ENCODE measurements at places on chromosomes 12 and 14.

DNA sequence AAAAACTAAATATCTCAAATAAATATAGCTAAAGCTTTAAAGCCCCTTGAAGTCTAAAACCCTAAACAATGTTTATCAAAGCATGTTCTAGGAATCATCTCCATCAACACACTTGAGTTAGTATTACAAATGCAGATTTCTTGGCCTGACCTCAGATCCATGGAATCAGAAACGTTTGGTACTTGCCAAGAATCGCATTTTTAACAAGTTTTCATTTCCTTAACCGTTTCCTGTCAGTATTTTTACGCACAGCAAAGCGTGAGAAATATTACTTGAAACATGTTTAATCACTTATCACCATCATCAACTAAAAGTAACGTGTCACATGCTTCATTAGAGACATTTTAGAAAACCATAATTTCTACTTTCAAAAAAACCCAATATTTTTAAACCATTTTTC lies 9.7 kb downstream of the SLCO1C1 start:
- no peak for DNase-seq

DNA sequence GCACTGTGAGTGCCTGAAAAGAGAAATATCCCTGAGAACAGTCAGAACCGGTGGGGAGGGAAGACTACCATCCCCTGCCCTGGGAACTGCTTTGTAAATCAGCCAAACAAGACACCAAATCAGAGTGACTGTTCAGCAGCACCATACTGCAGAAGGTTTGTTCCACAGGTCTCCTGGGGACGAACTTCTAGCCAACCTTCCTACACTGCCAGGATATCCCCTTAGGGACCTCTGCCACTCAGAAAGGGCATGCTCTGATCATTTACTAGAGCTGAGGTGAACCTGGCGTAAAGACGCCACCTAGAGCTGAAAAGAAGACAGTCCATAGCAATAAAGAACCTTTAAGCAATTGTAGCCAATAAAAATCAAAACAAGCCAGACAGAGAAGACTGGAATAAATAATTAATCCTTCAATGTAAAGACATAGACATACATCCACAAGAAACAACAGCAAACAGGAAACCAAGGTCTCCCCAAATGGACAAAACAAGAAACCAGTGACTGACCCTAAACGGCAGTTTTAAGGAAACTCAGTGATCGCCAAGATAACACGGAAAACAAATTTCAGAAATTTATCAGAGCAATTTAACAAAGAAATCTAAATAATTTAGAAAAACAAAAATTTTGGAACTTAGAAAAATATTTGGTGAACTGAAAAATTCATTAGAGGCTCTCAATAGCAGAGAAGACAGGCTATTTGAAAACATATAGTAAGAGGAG lies 228.1 kb upstream of the AMIGO2 start:
- DNase-seq = peak; percentile 16

- DNase-seq = no peak
Measured at GRCh38 chr14:92866901-92867865, 55.8 kb upstream of the CHGA start.

DNA sequence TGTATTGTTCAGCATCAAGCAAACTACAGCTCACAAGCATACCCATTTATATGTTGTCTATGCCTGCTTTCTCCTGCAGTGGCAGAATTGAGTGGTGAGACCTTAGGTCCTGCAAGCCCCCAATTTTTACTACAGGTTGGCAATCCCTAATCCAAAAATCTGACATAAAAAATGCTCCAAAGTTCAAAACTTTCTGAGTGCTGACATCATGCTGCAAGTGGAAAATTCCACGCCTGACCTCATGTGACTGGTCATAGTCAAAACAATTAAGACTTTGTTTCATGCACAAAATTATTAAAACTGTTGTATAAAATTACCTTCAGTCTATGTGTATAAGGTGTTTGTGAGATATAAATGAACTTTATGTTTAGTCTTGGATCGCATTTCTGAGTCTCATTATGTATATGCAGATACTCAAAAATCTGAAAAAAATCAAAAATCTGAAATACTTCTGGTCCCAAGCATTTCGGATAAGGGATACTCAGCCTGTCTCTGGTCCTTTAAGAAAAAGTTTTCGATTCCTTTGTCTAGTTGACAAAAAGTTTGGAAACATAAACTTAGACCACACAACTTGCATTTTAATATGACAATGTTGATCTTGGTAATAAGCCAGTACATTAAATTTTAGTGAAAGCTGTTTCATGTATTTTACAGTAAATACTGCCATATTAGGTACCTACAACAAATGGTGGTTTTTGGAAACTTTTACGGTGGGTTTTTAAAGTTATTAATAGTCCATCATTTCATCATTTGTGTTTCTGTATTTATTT lies 81.5 kb downstream of the AEBP2 start:
- no peak for DNase-seq

- DNase-seq = no peak
Measured at GRCh38 chr14:84591827-84592445, 938.0 kb upstream of the FLRT2 start.

DNA sequence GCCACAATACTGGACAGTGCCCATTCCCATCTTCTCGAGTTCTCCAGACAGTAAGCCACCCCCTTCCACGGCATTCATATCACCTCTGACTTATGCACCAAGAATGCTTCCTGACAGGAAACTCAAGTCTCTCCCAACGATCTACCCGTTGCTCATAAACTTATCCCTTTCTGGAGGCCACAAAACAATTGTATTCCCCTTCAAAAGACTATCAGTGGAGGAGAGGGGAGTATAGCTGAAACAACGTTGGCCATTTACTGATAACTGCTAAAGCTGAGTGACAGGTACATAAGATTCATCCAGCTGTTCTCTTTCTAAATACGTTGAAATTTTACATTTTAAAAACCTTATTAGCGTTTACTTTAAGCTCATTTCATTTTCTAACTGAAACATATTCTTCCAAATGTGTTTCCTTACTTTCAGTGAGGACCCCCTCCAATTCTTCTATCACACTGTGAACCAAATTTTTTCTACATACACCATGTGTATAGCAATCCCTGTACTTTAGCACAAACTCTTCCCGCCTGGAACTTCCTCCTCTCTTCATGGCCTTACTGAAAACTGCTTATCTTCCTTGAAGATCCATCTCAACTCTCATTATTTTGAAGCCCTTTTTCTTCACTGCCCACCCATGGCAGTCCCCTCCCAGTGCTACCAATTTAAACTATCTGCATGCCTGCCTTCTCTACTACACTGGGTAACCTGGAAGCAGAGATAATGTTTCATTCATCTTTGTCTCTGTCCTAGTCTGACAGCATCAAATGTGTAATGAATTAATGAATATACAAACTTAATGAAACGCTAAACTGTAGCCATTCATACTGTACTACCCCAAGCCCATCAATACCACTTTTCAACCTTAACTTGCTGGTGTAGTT lies 28.8 kb downstream of the ATXN2 start:
- DNase-seq = no peak

GRCh38 chr12:23039834-23040233 lies 414.9 kb downstream of the ETNK1 start:
- no peak for DNase-seq

- DNase-seq = no peak
Measured at GRCh38 chr12:131806674-131807073, 21.5 kb upstream of the MMP17 start.

DNA sequence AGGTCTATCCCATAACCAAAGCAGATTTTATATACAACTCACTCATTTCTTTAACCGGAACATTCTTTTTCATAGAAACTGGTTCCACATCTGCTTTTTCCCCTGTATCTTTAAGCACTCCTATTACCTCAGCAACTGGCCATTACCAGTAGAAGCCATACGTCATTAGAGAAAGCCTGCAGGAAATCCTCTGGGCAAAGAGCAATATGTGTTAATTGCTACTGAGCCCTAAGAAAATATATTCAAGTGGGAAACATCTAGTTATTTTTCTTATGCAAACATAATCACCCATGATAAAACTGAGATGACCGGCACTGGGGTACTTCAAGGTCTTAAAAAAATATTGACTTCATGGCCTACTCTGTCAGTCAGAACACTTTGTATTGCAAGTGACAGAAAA lies 28.2 kb upstream of the CPSF6 start:
- no peak for DNase-seq
